ENCODE measurements at places on chromosomes 3 and 15.

DNA sequence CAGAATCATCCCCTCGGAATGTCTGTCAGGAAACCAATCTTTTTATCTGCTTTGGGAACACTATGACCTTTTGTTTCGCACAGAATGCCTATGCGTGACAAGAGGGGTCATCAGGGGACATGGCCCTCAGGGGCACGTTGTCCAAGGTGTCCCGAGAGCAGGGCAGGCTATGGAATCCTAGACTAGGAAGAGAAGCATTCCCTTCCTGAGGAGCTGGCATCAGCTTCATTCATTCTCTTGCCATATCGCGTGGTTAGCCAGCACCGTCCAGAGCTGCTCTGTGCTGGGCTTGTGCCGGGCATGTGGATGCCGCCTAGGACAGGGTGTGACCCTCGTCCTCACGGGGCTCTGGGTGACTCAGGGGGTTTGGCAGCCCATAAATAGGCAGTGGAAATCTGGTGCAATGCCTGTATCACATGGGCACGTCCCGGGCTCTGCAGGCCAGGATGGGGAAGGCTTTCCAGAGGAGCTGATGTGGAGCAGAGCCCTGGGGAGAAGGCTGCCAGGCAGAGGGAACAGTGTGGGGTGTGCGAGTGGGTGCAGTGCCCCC lies 117.8 kb downstream of the TMEM266 start:
- DNase-seq = no peak

DNA sequence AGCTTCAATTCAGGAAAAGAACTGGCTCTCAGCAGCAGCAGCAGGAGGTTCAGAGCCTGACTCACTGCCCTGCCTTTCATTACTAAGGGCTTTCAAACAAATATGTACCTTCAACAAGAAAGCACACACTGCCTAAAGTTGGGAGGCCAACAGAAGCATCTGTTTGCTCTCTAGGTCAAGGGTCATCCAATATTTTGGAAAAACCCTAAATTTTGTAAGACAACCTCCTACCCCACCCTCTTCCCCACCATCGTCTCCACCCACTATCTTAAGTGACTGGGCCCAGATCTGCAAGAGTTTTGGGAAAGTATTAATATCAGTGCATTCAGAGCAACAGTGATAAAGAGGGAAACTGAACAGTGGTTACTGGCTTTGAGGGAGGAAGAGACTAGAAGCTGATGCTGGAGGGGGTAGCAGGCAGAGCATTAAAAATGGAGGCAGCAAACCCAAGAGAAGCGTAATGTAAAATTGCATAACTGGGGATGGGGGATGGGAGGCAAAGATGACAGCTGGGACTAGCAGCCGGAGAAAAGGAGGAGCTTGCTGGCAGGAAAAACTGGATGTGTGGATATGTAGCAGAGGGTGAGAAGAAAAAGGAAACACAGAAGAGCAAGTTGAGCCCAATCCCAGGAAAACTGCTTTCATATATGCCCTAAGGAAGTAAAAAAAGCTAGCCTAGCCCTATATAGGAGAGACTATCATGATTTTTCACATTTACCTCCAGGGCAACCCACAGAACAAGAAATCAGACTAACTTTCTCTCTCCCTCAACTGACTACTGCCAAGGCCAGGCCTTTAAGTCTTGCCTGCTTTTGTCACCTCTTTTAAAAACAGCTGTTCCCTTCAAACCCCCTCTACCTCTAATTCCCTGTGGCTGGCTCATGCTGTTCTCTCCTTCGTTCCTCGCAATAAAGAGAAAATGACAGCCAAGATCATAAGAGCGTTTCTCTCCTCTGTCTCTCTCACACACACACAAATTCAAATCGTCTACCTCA lies 31.4 kb downstream of the NPTN start:
- DNase-seq = no peak

DNA sequence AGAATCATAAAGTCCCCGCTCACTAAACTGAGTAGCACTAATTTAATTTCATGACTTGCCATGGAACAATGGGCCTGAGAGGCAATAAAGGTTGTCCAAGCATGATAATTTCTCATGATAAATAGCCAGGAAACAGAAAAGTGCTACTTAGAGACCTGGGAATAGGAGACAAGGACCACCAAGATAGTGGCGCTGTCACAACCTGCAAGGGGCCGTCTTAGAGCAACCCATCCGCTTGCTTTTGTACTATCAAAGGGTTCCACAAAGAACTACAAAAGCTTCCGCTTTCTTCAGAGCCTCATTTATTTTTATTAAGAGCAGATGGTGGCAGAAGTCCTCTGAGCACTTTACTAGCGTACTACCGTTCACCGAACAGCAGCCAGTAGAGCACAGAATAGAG lies 421.7 kb upstream of the GRM7 start:
- DNase-seq = no peak

DNA sequence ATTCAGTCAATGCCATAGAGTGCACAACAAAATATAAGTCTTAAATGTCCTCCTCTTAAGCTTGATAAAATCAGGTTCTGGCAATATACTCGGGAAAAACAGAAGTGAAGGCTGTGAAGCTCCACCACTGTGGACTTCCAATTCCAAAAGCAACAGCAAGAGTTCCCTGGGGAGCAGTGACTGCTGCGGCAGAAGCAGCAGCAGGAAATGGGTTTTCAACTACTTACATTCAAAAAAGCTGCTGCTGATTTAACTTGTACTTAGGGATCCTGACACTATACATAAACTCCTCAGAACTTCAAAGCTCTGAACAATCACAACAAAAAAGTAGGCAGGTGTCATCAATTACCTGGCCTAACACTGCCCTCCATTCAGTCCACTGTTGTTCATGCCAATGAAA lies 4.7 kb downstream of the CEP152 start:
- DNase-seq = no peak

- no peak for DNase-seq
These were observed 105.4 kb downstream of the EPHB1 start for GRCh38 chr3:134900482-134900881.

GRCh38 chr15:94026458-94027304 lies 204.7 kb upstream of the MCTP2 start:
- no peak for DNase-seq

GRCh38 chr15:25329696-25330095 lies 109.1 kb downstream of the UBE3A start:
- no peak for DNase-seq

DNA sequence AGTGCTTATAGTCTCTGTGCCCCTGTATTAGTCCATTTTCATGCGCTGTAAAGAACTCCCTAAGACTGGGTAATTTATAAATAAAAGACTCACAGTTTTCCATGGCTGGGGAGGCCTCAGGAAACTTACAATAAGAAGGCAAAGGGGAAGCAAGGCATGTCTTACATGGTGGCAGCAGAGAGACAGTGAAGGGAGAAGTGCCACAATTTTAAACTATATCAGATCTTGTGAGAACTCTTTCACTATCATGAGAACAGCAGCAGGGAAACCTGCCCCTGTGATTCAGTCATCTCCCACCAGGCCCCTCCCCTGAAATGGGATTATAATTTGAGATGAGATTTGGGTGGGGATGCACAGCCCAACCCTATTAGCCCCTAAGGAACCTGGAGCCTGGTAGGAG lies 243.2 kb downstream of the EDEM1 start:
- DNase-seq = no peak

- DNase-seq = no peak
These were observed 369.3 kb upstream of the ONECUT1 start for GRCh38 chr15:53159458-53159857.

DNA sequence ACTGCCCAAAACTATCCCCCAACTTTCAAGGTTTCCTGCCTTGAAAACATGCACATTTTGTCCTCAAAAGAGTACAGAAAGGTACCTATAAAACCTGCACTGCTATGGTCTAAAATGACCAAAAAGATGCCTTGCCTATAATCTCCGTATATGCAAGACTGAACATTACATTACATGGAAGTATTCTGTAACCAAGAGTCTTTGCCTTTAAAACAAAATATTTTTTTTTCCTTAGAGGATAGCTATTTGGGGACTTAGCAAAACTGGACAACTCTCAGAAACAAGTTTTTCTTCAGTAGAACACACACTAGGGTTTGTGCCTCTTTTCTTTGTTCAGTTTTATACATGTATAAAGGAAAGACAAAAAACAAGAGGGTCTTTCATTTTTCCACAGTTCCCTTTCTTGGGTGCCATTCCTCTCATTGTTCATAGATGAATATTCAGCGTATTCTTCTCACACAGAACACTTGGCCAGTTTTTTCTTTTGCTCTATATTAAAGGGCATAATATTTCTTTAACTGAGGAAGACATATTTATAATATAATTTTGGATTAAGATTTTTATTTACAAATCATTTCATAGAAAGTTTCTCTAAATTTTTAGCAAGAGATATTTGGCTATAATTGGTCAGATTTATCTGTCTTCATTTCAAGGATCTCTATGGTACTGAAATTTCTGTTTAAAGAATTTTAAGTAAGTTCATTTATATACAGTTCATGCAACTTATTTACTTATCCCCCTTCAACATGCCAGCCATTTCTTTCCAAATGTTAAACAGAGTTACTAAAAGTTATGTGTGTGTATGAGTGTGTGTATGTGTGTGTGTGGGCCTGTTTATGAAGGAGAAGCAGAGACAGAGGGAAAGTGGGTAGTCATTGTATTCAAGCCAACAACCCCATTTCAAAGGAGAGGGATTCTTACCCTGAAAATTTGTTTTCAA lies 142.6 kb downstream of the ZBTB20 start:
- no peak for DNase-seq

- DNase-seq = no peak
These were observed 58.1 kb downstream of the NPAP1 start for GRCh38 chr15:24733659-24734058.

DNA sequence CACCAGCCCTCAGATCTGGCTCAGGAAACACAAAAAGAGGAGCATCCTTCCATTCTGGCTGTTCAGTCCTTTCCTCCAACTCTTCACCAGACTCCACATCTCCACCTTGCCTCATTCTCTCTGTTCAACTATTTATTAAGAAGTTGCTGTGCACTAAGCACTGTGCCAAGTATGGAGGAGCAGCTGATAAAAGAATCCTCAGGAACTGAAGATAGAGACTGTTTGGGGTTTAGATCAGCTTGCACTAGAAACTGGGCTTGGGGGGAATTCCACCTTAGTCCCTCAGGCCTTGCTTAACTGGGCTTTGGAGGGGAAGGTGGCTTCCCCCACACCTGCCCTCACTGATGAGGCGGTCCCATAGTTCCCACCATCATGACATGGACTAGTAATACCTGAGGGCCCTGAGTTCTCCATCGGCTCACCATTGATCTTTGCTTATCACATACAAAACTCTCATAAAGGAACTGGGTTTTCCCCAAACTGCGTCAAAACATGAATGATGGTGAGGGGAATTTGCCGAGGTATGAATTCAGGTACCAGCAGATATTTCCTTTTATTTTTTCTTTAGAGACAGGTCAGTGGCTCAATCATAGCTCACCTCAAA lies 1.7 kb upstream of the CCR8 start:
- DNase-seq = no peak

- no peak for DNase-seq
These were observed 827 bp downstream of the SLC25A36 start for GRCh38 chr3:140942221-140943104.

DNA sequence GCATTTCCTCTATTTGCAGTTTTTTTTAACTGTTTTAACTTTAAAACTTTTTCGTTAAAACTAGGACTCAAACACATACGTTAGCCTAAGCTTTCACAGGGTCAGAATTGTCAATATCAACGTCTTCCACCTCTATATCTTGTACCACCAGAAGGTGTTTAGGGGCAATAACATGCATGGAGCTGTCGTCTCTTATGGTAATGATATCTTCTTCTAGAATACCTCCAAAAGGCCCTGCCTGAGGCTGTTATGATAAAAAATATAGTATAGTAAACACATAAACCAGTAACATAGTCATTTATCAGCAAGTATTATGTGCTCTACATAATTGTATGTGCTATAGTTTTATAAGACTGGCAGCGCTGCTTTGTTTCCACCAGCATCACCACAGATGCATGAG lies 76.3 kb upstream of the MLF1 start:
- no peak for DNase-seq

- no peak for DNase-seq
These were observed 34.5 kb downstream of the EIF2AK4 start for GRCh38 chr15:39968273-39969001.
